Kidney epithelial cell (primary cell): ENCODE measurements at places on chromosomes 2 and 18. TPM values are rescaled to one million over a fixed set of nuclear protein-coding genes. Genes with fewer than 3 reads are reported as not detected.

Gene B3GNT7
- total RNA-seq: 8.8 and 12.2 TPM in 2 replicates

Gene HOXD13
- total RNA-seq: not detected in 2 replicates

Gene NOL4
- total RNA-seq: 0.42 TPM in 1 of 2 replicates, not detected in the other

Gene AGAP1
- 33.7 and 42.0 TPM in 2 replicates for total RNA-seq

DNA sequence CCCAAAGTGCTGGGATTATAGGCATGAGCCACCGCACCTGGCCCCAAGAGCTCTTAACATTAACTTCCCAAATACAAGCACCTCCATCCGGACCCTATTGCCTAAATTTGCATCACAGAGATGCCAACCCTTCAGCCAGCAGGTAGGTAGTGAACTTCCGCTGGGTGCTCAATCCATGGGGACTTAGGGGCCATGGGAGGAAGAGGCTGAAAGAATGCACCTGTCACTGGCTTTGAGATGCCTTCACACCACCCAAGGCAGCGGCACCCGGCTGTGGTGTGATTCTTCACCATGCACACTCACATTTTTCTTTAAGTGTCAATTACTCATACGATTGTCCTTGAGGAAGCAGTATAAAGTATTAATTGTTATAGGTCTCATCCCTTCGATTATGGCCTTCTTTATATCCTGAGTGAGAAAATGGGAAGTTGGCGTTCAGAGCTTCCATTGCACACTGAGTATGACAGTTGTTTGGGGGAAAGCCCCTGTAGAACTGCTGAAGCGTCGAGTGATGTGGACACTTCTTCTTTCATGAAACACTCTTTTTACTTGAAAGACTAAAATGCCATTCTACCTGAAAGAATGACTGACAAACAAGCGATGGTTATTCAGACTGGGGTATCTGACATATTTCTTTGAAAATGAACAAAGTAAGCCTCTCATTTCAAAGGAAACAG lies 51.8 kb upstream of the BIN1 start:
- no peak for DNase-seq

DNA sequence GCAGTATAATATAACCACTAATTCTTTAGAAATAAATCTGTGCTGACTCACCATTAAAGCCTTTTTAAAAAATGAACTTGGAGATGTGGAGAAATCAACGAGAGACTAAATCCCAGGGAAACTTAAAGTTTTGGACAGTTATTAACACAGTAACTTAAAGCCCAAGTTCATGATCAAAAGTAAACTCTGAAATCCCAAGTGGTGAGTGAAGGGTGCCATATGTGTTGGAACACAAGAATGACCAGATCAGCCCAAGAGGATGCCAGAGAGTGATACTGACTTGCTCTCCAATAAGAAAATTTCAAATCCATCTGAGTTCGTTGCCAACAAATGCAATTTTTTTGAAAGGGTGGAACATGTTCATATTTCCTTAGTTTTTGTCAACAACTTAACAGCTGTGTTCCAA lies 838.1 kb upstream of the ACVR2A start:
- DNase-seq: no peak

DNA sequence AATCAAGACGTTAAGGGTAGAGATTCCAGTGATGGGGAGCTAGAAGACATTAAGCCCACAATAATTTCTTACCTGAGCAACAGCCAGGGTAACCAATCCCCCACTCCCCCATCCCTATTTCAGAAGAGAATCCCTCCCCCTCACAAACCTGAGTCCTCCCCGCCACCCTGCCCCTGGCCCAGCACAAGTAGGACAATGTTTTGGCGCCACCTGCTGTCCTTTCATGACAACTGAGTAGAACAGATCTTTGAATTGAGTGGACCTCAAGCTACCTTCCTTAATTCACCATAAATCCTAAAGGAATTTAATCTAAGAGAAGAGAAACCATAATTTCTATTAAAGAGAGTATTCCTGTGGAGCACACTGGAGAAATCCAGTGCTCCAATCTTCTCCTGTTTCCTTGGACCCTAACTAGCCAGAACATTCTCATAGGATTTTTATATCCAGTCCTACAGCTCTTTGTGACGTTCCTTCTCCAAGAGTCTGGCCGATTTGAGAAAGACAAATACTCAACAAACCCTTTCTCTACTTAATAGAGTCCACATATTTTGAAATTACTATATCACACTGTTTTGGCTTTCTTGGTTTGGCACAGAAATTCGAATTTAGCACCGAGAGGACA lies 41.1 kb downstream of the NHEJ1 start:
- no peak for DNase-seq
